HTR-8/SVneo (cell line): ENCODE measurements at places on chromosomes 5 and 9.

- DNase-seq = no peak
These were observed 30.0 kb downstream of the TRIM32 start for GRCh38 chr9:116717150-116717549.

GRCh38 chr9:37740128-37740527 lies 13.5 kb upstream of the TRMT10B start:
- no peak for DNase-seq

DNA sequence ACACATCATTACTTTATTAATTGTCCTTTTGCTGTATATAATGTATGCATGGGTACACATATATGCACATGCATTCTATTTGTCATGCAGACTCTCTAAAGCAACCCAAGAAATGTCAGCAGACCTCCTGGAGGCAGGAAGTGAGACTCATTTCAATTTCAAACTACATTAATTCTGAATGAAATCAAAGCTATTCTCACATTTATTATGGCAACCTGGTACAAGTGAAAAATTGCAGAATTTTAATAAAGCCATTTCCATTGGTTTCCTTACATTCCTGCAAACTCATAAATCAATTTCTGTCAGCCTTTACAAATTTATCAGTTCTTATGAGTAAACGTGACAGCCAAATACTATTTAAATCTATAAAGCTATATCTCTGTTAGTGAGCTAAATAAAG lies 430.4 kb upstream of the NUDT12 start:
- no peak for DNase-seq

DNA sequence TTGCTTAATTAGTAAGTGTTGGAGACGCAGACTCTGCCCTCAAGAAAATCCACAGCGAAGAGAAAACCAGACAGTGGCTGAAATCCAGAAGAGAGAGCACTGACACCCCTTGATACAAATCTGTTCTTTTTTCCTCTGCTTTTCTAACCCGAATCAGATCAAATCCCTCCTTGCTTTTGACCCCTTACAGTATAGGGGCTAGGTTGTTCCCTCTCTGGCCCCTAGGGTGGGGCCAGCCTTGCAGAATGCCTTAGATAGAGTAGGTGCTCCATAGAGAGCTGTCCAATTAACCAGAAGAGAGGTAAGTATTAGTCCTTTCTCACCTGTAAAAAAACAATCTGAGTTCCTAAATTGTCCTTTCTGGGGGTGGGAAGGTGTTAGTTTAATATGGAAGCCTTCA lies 10.1 kb downstream of the C1QTNF2 start:
- no peak for DNase-seq
